ENCODE measurements at places on chromosomes 3 and 15. TPM values are rescaled to one million over a fixed set of nuclear protein-coding genes. Genes with fewer than 3 reads are reported as not detected.

FAM131A gene
- total RNA-seq = 17.0 TPM

HTR3E gene
- not detected for total RNA-seq

IL20RB gene
- 1.8 TPM for total RNA-seq

GOLGA6L4 gene
- total RNA-seq = 1.6 TPM

DPH3 gene
- 29.0 TPM for total RNA-seq

BTD gene
- 24.2 TPM for total RNA-seq

GOLGA8Q gene
- not detected for total RNA-seq

MAP3K13 gene
- 35.4 TPM for total RNA-seq

GRCh38 chr15:77417602-77418001 is 2.3 kb downstream of the PEAK1 start:
- no peak for DNase-seq

GRCh38 chr15:73647259-73648013 is 14.2 kb upstream of the NPTN start:
- no peak for DNase-seq

DNA sequence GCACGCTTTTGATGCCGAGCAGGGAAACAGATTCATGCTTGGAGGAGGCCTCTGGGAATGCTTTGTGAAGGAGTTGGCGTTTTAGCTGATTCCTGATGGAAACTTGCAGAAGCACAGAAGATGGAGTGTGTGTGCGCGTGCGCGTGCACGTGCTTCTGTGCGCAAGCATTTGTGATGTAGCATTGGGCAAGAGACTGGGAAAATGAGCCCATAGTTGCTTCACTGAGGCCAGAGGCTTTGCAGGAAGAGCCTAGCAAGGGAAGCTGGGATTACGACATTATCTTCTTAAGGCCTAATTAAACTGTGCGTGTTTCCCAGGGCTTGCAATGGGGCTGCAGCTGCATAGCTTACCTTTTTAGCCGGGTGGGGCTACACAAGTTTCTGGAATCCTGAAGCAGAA is 18.1 kb upstream of the AGBL1 start:
- no peak for DNase-seq

DNA sequence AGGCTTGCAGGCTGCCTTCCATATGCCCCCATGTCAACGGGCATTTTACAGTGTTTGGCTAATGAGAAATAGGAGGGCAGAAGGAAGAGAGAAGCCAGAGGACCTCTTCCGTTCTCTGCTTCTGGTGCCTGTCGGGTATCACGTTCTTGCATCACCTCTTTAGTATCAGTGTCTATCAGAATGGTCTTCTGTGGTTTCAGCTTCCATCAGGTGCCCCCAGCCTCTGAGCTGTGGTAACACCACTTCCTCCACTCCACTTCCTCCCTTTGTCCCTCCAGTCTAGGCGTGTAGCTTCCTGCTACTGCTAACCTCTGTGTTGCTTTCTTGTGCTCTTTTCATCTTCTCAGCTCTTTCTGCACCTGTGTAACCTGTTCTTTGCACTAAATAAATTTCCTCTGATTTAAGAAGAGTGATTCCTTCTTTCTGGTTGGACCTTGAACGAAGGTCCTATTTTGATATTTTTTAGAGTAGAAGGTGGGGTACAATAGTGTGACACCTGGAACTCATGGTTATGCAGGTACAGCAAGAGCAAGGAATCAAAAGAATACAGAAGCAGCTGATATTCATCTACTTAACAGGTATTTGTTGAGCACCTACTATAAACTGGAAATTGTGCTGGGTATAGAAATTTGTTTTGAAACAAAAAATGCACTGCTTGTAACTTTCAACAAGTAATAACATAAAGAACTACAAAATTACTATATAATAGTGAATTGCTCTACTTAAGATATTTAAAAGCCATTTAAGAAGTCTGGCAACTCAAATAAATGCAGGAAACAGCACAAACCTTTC is 27.4 kb upstream of the FOXB1 start:
- DNase-seq = no peak

GRCh38 chr15:67607329-67607728 is 64.8 kb downstream of the MAP2K5 start:
- DNase-seq = no peak

GRCh38 chr15:71261418-71261817 is 146.1 kb downstream of the THSD4 start:
- DNase-seq = no peak

GRCh38 chr15:33699691-33700447 is 268.4 kb upstream of the CHRM5 start:
- DNase-seq = no peak

DNA sequence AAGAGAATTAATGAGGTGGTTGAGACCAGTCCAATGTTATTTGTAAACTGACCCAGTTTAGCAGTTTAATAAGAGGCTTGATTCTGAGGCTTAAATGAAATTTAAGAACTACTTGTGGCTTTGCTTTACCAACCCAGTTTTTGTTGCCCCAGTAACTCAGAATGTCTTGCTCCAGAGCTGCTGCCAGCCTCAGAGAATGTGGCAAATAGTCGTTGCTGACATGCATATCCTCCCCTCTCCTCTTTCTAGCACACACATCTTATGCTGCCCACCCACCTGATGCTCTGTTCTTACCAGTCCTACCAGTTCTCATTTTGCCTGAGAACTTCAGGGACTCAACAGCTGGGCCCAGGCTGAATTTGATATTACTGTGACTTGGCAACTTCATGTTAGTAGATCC is 92.4 kb upstream of the TSC22D2 start:
- no peak for DNase-seq

GRCh38 chr3:64094713-64095079 is 71.4 kb upstream of the PSMD6 start:
- DNase-seq = no peak

- no peak for DNase-seq
Measured at GRCh38 chr15:85353516-85353915, 26.9 kb upstream of the AKAP13 start.

DNA sequence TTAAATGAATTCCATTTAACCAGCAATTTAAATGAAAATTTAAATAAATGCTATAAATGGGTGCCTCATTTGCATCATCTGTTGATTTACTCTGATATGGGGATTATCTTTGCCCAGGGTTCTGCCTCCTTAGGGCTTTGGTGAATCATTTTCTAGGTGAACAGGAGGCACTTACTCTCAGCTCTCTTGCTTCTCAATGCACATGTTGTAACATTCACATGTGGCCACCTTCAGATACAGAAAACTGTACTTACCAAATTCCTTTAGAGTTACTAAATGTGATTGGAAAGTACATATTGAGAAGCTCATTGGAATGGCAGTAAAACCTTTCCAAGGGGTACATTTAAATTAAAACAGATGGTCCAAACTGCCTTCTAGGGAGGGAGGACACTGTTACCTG is 20.8 kb downstream of the GADL1 start:
- no peak for DNase-seq

DNA sequence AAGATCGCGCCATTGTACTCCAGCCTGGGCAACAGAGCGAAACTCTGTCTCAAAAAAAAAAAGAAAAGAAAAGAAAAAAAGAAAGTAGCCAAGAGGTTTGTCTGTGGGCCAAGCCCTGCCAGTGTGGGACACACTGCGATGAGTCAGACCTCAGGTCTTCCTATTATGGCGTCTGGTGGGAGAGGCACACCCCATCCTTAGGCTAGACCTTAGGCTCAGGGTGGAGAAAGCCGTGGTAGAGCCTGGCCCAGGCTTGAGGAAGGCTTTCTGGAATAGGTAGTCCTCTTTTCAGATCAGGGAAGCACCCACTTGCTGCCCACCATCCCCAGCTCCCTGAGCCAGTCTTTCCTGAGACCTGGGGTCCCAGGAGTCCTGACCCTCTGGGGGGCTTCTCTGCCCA is 6.0 kb downstream of the HEMK1 start:
- DNase-seq = no peak

GRCh38 chr3:161082063-161082462 is 23.1 kb downstream of the B3GALNT1 start:
- no peak for DNase-seq

DNA sequence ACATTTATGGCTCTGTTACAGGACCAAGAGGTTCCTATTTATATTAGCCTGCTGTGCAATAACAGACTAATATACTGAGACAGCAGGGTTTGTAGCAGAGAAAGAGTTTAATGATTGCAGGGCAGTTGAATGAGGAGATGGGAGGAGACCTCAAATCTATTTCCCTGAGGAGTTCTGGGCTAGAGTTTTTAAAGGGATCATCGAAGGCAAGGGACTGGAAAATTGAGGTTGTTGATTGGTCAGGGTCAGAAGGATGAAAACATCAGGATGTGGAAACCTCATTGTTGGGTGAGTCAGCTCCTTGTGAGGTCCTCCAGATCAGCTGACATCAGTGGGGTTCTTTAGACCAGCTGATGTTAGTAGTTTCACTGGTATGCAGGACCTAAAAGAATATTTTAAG is 60.6 kb upstream of the GOLGA8B start:
- no peak for DNase-seq

DNA sequence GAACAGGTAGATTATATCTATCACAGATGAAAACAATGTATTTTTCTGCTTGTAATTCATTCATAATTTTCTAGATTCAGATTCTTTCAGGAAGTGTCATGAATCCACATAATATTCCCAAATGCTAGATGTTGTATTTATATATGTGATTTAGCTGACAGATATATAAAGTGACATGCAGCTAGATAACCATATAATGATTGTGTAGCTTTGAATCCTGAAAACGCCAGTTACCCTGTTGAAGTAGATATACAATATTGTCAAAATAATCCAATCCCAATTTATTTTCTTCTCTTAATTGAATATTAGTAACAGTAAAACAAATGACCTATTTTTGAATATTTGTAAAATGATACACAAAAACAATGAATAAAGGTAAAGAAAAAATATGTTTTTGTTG is 738.4 kb downstream of the CADM2 start:
- no peak for DNase-seq

GRCh38 chr15:78711638-78712037 is 70.6 kb upstream of the CHRNB4 start:
- no peak for DNase-seq

- DNase-seq = no peak
Measured at GRCh38 chr3:22101351-22101750, 350.3 kb upstream of the ZNF385D start.

DNA sequence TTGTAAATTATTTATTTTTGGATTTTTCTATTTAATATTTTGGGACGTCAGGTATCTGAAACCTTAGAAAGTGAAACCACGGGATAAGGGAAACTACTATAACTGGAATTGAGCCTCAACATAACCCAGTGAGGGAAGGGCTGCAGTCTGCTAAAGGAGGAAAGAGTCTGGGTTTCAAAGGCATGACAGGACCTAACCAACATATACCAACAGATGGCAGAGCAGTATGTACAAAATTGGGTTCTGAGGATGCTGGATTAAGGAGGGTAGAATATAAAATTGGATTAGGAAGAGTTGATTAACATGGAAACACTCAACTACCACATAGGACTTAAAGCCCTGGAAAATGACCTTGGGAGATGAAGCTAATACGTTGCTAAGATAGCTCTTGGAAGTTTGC is 603.5 kb downstream of the MECOM start:
- DNase-seq = no peak

DNA sequence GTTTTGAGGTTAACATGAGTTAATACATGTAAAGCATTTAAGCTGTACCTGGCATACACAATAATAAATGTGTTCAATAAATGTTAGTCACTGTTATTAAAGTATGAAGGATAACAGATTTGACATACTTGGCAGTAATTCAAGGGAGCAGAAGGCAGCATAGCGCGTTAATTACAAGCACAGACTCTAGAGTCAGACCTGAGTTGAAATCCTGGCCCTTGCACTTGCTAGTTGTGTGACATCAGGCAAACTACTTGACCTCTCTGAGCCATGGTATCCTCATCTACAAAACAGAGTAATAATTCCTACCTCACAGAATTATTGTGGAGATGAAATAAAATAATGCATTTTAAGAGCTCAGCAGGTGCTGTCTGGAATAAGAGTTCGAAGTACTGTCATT is 5.4 kb downstream of the IFT122 start:
- DNase-seq = no peak

DNA sequence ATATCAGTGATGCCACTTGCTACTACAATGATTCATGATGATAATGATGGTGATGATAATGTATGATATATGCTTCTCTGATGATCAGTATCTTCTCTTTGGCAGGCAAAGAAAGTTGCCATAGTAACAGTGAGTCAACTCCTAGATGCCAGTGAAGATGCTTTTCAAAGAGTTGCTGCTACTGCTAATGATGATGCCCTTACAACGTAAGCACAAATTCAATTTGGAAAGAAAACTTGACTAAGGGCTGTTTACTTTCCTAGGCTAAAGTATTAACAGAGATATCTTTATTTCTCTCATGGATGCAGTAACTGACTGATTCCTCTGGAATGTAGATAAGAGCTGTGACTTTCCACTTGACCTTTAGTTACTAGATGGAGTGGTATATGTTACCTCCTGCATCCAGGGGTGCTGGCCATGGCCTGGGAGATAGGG is 27.8 kb downstream of the ADGRG7 start:
- no peak for DNase-seq

DNA sequence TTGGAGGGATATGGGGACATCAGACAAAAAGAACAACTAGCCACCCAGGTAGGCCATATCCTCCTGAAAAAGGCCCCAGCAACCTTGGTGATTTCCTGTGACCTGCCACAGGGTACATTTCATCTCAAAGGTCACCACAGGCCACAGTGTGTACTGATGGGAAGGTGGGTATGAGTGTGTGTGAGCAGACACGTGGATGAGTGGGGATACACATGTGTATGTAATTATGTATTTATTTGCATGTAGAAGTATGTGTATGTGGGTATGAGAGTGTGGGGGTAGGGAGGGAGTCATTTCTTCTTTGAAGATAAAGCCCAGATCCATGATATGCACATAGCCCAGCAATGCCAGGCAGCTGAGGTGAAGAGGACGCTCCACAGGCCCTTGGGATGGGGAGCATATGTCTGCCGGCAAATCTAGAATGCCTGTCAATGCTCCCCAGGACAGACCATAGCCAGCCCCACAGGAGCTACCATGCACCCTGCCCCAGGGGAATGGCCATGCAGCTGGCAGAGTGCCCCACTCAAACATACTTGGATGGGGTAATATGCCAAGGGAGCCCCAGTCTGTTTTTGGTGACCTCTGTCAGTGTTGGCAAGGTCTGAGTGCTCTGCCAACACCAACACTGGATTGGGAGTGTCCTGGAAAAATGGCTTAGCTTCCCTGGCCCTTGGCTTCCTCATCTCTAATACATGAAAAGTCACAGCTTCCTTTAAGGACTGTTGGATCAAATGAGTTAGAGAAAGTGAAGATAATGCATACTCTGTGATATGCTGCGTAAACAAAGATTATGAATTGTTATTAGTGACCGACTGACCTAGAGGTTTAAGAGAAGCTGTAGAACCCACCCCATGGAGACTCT is 42.4 kb downstream of the RAB6B start:
- no peak for DNase-seq

- DNase-seq = no peak
Measured at GRCh38 chr3:154967090-154967489, 113.0 kb upstream of the MME start.

GRCh38 chr3:118912188-118912587 is 122.5 kb downstream of the IGSF11 start:
- DNase-seq = no peak

DNA sequence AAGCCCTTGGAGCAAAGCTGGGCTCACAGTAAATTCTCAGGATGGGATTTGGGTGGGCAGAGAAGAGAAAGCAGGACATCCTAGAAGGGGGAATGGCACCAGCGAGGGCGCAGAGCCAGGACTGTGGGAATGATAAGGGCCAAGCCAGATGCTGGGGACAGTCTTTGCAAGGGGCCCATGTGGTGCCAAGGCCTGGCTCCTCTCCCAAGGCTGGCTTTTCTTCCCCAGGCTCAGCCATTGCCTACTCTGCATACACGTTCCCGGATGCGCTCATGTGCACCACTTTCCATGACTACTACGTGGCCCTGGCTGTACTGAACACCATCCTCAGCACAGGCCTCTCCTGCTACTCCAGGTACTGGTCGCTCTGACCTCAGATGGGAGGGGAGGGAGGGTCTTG is 24.7 kb upstream of the KIF23 start:
- no peak for DNase-seq
